Bladder microvascular endothelial cell (primary cell): ENCODE measurements at places on chromosomes 12 and 14. TPM values are rescaled to one million over a fixed set of nuclear protein-coding genes. Genes with fewer than 3 reads are reported as not detected.

Gene ACOT4
- 0.49 and 0.76 TPM in 2 replicates for total RNA-seq

Gene TEX22
- total RNA-seq = under 0.01 and 0.06 TPM in 2 replicates

Gene CIROP
- not detected in 2 replicates for total RNA-seq

Gene BMP4
- total RNA-seq = 33.8 and 138 TPM in 2 replicates

Gene PFDN5
- 379 and 467 TPM in 2 replicates for total RNA-seq
